ENCODE measurements at places on chromosomes 11 and 22.

- ATAC-seq = peak; percentile 61
These were observed 52.2 kb downstream of the FAT3 start for GRCh38 chr11:92276773-92277172.

GRCh38 chr11:121661880-121662486, 209.2 kb upstream of the SORL1-AS1 start:
- peak; percentile 42 for ATAC-seq

DNA sequence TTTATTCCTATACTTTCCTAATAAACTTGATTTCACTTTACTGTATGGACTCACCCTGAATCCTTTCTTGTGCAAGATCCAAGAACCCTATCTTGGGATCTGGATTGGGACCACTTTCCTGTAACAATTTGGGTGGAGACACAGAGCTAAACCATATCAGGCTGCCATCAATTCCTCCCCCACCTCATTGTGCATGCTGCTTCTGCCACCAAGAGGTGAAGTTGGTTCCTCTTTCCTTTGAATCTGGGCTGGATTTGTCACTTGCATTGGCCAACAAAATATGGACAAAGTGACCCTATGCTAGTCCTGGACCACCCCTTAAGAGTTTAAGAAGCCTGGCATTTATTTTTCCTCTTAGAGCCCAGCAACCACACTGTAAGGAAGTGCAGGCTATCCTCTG, 39.4 kb upstream of the CEP295 start:
- no peak for ATAC-seq

DNA sequence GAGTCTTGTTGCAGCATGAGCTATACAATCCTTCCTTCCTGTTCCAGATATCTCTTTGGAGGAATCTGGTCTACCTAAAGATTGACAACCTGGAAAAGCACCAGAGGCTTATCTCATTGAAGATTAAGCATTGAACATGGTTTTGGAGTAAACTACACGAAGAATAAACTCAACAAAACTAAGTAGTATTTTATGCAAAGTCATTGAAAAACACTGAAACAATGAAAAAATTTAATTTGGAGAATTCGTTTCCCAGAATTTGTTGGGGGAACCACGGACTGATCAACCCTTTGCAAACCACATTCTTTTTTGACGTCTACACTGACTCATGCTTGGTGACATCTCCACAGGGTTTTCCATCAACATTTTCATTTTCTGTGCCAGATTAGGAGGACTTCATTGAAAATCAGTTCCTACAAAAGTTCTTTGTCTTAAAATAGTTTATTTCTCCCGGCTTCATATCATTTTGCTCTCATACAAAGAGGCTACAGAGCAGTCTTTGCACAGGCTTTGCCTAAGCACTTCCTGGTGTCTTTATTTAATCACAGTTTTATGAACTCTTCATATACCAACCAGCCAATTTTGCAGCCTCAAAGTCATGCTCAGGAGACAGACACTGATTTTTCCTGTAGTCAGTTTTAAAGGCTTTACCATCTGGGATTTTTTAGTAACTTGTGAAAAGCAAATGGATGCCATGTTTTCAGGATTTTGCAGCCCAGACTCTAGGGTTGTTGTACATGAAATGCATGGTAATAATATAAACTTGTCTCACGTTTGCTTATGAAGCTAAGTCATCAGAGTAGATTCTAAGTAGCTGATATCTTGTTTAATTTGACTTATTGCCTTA, 186.3 kb downstream of the C11orf91 start:
- ATAC-seq = no peak
